ENCODE measurements at places on chromosomes 11 and 22.
A peak's percentile ranks its signal among the peaks of the same experiment; 100 is the strongest.

DNA sequence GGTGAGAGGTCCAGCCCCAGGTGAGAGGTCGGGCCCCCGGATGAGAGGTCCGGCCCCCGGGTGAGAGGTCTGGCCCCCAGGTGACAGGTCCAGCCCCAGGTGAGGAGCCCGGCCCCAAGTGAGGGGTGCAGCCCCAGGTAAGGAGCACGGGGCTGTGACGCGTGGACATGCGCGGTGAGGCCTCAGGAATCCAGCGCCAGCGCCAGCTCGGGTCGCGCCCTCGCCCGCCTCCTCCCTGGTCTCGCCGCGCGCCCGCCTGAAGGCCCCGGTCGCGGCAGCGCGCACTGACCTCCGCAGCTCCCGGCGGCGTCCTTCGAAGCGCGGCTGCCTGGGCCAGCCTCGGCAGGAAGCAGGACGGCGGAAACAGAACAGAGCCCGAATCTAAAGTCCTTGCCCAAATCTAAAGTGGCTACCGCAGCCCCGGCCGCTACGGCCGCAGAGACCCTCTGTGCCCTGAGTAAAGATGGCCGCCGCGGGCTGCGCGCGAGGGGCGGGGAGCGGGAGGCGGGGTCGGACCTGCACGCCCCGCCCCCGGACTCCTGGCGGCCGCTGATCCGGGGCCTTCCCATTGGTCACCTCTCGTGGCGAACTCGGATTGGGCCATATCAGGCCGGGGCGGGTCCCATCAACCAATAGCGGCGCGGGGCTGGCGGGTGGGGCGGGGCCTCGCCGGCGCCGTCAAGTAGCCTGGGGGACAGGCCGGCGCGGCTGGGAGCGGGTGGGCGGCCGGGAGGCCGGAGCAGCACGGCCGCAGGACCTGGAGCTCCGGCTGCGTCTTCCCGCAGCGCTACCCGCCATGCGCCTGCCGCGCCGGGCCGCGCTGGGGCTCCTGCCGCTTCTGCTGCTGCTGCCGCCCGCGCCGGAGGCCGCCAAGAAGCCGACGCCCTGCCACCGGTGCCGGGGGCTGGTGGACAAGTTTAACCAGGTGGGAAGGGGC is at the start of the genes ALG12 and CRELD2:
Gene ALG12, minus strand, starts transcription at position 465 of the 937 bp plus-strand sequence. CDS start 4,673 bp downstream, outside the sequence.
Gene CRELD2, plus strand, starts transcription at position 661 of the 937 bp plus-strand sequence. Its CDS starts 136 bp downstream, at position 797.
- DNase-seq, result peak; percentile 99

DNA sequence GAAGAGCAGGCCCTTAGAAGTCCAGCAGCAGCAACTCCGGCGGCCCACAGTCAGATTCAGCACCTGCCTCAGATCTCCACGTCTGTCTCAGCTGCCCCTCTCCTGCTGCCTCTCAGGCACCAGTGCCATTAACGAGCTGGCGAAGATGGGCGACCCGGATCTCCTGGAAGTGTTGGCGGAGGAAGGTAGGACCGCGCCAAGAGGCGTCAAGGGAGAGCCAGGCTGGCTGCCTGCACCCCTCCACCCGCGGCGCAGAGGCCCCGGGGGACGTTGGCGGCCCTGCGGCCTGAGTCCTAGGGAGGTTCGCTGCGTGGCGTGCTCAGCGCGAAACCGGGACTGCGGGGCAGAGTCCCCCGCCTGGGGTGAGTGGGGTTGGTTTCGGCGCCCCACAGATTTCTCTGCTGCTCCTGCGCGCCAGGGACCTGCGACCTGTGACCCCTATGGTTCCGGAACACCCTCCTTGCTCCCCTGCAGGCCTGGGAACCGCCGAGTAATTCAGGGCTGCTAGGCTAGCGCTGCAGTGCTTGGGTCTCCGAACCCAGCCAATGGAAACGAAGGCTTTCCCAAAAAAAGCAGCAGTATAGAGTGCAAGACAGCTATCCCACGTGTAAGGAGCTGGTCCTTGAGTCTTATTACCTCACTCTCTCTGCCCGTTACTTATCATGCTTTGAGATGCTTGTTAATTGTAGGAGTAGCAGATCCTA is 615 bp downstream of the ANO5 start:
- DNase-seq, result no peak

GRCh38 chr22:46046299-46046685 is 69.3 kb upstream of the WNT7B start:
- DNase-seq, result no peak

GRCh38 chr22:49973018-49973961 is 12.7 kb downstream of the PIM3 start:
- no peak for DNase-seq

DNA sequence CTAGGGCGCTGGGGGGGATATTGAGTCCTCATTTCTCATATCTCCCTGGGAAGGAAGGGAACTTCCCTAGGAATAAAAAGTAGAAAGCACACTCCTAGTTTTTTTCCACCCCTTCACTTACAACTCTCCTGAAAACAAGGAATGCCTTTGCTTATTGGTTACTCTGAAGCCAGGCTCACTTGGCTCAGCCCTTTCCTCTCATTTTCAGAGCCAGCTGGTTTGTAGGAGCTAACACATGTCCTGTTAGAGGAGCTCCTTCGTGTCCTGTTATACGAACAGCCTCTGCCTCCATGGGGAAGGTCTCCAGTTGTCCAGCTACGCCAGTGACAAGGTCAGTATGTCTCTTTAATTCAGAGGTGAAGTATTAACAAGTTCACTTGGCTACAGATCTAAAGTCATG is 17.6 kb downstream of the ALKBH8 start:
- DNase-seq, result no peak

DNA sequence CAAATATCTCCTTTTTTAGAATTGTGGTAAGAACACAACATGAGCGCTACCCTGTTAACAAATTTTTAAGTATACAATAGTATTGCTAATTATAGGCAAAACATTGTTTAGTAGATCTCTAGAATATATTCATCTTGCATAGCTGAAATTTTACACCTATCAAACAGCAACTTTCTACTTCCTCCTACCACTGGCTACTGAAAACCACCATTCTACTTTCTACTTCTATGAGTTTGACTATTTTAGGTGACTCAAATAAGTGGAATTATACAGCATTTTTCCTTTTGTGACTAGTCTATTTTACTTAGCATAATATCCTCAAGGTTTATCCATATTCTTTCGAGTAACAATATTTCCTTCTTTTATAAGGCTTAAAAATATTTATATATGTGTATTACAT is 128.4 kb downstream of the FAM76B start:
- DNase-seq, result no peak

DNA sequence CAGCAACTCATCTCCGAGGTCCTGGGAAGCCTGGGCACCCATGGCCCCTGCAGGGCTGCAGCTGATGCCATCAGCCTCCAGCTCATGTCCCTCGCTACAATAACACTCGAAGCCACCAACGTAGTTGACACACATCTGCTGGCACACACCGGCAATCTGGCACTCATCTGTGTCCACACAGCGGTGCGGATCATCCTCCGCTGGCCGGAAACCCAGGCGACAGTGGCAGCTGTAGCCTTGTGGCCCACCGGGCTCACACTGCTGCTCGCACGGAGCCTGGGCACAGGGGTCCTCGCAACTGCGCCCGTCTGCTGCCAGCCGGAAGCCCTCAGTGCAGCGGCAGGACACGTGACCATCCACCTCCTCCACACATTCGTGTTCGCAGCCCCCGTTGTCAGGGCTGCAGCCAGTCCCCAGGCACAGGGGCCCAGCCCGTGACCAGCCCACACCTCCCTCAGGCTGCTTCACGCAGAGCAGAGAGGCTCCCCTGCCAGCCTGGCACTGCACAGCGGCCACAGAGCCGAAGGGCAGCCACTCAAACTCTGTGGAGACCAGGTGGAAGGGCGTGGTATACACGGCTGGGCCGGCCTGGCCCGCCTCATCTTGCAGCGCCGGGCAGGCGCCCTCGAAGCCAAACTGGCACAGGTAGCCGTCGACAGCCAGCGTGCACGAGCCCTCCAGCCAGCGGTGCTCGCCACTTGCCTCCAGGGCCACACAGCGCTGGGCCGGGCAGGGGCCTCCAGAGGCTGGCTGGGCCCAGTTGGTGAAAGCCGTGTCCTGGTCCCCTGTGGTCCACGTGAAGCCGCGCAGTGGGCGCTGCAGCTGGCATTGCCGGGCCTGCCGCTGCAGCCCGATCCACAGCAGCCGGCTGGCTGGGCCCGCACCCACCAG is 678 bp downstream of the CD248 start:
- DNase-seq, result no peak

- no peak for DNase-seq
These were observed 455.4 kb upstream of the ANO3 start for GRCh38 chr11:25876456-25876965.

DNA sequence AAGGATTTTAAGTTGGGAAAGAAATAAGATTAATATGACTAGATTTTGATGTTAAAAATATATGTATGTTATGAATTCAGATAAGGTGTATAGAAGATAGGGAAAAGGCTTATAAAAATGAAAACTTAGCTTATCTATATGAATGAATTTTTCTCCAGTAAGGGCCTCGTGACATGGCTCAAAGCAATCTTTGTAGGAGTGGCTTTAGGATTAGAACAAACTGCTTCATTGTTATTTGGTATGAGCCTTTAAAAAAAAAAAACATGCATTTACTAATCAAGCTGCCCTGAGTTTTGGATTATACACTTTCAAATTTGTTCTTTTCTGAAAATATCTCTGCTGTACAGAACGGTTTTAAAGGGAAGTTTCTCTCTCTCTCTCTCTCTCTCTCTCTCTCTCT is 905.9 kb downstream of the OPCML start:
- no peak for DNase-seq
